T1000 (cell line): ENCODE measurements at places on chromosomes 3 and 15.

- no peak for DNase-seq
Observed at GRCh38 chr3:25854635-25855034, 64.7 kb downstream of the OXSM start.

DNA sequence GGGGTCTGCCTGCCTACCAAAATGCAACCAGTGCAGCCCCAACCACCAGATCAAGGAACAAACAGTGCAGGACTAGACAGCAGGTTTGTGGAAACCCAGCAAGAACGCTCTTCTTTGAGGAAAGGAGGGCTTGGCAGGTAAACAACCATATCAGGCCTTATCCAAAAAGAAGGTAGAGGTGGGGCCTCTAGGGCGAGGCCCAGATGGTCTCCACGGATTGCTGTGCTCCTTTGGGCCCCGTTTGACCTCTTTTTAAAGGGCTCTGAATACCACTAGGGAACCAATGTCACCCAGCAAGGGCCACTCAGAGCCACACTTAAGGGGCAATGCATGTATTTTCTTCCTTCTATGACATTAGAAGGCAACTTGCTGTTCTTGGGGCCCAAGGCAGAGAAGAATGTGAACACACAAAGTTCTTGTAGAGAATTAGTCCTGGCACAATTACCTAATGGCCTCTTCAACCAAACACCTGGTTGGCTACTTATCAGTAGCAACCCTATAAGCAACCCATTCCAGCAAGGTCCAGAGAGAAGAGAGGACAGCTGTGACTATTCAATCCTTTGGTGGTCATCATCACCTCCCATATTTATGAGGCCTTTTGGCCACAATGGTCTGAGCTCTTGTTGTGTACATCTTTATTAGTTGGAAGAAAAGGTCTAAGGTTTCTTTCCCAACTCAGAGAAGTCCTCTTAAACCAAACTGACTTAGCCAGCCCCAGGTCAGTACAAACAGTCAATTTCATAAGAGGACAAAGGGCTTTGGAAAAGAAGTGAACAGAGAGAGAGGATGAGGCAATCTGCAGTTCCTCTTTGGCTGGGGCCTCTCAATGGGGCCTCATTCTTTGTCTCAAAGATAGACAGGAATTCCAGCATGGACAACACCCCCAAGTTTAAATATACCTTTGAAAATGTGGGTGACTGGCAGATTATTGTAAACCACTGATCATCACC is 36.0 kb downstream of the FOXP1 start:
- DNase-seq = no peak

DNA sequence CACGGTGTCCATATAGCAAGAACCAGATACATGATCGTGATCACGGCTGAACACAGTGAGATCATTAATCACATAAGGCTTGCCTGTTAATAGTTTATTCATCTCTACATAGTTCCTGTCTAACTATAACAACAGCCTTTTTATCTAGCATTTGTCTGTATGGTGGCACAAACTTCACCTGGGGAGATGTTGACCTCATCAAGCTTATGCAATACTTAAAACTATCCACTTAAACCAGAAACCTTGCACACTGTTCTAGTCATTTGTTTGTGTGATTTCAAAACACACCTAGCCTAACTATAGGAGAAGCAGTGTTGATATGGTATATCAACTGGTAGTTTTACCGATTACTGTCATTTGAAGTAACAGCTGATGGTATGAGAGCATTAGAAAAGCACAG is 124.8 kb downstream of the VPS13C start:
- no peak for DNase-seq

DNA sequence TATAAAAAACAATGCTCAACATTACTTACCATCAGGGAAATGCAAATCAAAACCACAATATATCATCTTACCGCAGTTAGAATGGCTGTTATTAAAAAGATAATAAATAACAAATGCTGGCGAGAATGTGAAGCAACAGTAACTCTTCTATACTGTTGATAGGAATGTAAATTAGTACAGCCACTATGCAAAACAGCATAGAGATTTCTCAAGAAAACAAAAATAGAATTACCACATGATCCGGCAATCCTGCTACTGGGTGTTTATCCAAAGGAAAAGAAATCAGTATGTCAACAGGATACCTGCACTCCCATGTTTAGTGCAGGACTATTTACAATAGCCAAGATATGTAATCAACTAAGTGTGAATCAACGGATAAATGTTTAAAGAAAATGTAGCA is 48.1 kb downstream of the ADAM10 start:
- DNase-seq = no peak

- no peak for DNase-seq
Observed at GRCh38 chr3:70740872-70741271, 428.4 kb upstream of the MDFIC2 start.

DNA sequence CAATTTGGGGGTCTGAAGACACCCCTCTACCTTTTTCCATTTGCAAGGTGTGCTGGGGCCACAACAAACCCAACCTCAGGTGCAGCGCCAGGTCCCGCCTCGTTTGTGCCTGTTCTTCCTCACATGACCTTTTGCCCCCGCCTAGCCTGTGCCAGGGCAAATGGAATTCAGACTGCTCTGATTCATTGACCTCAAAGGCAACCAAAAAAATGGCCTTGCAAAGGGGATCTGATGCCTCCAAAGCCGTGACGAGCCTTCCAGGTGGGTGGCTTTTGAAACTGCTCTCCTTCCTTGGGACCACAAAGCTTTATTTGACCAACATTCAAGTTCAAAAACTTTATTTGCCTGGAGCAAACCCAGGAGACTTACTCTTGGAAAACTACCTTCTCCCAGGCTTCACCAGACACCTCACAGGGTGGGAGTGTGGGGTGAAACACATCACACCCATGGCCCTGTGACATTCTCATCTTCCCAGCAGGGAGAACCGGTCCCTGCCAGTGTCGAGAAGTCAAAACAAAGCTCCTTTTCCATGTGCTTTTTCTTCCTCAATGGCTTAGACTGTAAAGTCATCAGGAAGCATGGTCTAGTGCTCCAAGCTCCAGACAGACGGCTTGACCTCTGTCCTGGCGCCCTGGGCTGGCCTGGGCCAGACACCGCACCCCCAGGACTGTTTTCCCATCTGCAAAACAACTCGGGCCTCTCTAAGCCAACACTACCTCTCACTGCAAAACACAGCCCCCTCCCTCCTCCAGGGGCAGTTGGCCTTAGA is 103.9 kb upstream of the HES1 start:
- DNase-seq = no peak

- DNase-seq = no peak
Observed at GRCh38 chr15:60122691-60123090, 118.6 kb downstream of the FOXB1 start.

DNA sequence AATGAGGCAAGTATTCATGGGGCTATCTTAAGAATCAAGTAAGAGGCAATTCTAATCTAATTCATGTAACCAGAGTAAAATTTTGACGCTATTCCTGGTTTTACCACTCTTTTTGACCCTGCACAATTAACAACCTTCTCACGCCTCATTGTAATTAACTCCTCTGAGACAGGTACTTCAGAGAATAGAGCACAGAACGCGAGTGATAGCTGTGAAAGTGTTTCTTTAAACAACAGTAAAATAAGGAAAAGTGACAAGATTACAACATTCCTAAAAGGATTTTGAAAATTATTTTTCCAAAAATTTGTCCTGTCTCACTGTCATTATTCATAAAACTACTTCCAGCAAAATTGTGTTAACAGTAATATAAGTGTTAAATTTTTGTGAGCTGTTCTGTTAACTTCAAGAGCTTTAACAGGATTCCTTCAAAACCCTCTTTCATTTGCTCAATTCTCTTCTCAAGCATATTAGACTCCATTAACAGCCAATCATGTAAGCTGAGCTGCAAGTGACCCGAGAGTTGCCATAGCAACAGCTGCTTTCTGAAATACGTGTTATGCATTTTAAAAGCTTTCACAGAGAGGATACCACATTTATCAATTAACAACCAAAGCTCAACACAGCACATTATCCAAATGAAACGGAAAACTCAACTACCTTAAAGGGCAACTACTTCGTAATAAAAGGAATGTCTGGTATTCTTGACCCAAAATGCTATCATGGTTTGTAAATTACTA is 93.1 kb downstream of the STAG1 start:
- no peak for DNase-seq

- no peak for DNase-seq
Observed at GRCh38 chr3:63355809-63356208, 77.7 kb downstream of the SYNPR start.

- no peak for DNase-seq
Observed at GRCh38 chr3:133479895-133480669, 80.2 kb downstream of the BFSP2 start.

DNA sequence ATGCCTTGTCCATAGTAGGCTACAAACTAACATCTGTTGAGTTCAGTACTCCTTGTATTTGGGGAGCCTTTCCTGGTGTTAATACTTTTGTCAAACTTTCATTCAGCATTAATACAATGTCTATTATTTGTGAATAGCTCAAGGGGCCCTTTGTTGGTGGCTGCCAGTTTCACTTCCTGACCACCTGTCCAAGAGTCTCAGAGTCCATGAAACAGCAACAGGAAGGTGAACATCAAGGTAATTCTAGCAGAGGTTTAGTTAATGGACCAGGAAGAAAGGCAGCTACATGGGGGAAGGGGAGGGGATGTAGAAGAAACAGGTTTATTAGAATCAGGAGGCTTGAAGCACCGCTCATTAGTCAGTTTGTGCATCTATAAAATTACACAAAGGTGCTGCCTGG is 386.9 kb downstream of the PDCD6IP start:
- DNase-seq = no peak

- no peak for DNase-seq
Observed at GRCh38 chr3:150114873-150115540, 144.3 kb upstream of the PFN2 start.

GRCh38 chr3:8793242-8793641 is 23.8 kb upstream of the OXTR start:
- DNase-seq = peak; percentile 34

DNA sequence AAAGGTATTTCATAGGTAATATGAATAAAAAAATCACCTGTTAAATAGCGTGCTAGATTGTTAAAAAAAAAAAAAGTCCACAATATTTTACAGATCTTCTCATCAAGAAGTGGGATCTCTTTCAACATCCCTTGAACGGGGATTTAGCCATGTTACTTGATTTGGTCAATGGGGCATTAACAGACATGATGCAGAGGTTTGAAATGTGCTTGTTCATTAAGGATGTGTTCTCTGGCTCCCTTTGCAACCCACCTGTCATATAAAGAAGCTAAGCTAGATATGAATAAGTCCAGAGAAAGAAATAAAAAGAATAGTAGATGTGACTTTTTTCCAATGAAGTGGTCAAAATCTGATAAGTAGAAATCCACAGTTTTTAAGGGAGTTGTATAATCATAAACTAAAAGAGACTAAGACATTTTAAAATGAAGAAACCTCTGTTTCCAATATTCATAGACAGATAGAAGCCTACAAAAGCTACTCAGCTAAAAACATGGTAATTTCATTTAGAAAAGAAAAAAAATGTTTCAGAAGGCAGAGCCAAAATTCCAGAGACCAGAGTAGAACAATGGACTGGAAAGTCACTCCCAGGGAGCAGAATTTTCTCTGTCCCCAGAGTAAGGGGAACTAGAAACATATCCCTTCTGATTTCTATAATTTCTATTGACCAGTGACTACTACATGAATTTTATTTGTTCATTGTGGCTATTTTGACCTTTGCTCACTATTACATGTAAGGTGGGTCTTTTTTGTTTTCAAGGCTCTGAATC is 79.2 kb downstream of the PLSCR2 start:
- DNase-seq = no peak

- DNase-seq = no peak
Observed at GRCh38 chr3:105656651-105657504, 211.9 kb downstream of the CBLB start.

GRCh38 chr15:32690941-32691688 is 26.7 kb upstream of the GREM1 start:
- no peak for DNase-seq

- no peak for DNase-seq
Observed at GRCh38 chr15:83278191-83278590, 6.3 kb downstream of the BNC1 start.

GRCh38 chr3:48301800-48302166 is 31.7 kb downstream of the SPINK8 start:
- no peak for DNase-seq

DNA sequence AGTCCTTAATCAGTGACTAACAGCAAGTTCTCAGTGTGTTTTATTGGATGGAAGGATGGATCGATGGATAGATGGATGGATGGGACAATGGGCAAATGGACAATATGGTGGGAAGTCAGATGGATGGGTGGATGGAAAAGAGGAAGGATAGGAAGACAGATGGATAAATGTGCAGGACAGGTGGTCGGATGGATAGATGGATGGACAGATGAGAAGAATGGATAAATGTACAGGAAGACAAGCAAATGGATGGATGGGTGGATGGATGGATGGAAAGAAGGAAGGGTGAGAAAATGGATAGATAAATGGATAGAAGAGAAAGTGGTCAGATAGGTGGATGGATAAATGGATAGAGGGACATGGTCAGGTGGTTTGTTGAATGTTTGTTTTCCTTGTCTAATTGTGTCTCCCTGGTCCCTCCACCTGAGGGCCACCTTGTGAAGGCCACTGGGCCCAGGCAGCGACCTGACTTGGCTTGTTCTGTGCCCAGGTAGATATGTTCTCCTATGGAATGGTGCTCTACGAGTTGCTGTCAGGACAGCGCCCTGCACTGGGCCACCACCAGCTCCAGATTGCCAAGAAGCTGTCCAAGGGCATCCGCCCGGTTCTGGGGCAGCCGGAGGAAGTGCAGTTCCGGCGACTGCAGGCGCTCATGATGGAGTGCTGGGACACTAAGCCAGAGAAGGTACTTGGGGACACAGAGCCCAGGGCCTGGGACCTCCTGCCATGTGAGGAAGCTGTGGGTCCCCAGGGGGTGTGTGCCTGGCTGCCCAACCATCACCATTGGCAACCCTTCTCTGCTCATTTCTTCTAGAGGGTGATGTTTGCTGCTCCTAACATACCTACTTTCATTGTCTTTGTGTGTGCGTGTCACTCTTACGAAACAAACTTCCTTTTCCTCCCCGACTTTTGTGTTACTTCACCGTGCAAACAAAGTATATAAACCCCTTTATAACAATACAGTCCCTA is 137.5 kb downstream of the LRRK1 start:
- no peak for DNase-seq

DNA sequence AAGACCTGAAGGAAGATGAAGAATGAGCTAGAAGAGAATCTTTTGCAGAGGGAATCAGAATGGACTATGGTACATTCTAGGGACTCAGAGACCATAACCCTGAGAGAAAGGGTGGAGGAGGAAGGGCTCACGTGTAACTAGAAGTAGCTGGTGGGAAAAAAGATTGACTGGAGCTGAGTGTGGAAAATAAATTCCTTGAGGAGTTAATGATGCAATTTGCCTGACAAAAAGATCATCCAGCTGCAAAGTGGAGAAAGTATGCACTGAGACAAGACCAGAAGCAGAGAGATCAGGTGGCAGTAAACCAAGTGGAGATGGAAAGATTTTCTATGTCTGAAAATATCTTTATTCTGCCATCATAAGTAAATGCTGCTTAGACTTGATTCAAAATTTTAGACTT is 52.9 kb upstream of the TBL1XR1 start:
- no peak for DNase-seq

DNA sequence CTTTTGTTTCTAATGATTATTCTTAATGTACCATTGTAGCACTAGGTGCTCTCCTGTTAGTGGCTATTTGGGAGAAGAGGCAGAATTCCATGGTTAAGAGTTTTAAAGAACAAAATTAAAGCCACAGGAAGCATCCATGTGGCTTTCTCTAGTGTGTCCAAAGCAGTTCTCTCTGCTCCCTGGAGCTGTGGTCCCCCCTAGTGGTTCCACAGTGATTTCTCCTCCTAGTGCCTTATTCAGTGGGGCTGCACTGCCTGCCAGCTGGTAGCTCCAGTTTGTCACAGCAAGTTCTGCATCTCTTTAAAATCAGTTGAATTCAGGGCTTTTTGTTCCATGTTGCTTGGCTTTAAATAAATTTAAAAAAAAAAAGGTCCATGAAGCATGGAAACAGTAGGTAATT is 39.6 kb upstream of the FAM98B start:
- DNase-seq = peak; percentile 22
